Omental fat pad (tissue), 4 donors: ENCODE measurements at places on chromosomes 3 and 15.

DNA sequence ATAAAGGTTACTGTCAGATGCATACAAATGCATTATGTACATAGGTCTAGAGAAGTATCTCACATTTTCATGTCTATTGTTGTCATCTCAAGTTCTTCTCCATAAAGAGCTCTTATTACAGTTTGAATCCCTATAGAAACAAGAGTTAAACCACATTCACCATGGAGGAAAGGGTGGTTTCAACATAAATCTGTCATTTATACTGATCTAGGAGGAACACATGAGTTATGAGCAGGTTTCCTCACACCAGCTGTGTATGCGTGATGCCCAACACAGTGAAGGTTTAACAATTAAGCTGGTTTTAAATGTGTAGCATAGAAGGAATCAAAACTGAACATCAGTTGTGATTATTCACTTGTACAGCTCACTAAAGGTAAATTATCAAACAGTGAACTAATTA, 251.7 kb downstream of the KCNMB2 start:
- no peak for DNase-seq

DNA sequence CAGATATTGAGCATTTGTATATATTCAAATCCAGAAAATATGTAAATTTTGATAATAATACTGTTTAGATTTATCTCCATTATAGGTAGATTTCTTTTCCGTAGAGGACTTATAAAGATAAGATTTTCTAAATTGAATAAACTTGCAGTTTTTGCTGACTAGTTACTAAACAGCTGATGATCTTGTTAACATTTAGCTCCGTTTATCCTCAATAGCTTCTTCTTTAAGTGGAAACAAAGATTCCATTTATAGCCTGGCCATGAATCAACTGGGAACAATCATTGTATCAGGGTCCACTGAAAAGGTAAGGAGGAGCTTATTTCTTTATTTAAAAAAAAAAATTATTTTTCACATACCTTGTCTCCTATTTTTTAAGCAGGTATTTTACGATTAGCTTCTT, 16.7 kb downstream of the WDR48 start:
- DNase-seq = no peak

DNA sequence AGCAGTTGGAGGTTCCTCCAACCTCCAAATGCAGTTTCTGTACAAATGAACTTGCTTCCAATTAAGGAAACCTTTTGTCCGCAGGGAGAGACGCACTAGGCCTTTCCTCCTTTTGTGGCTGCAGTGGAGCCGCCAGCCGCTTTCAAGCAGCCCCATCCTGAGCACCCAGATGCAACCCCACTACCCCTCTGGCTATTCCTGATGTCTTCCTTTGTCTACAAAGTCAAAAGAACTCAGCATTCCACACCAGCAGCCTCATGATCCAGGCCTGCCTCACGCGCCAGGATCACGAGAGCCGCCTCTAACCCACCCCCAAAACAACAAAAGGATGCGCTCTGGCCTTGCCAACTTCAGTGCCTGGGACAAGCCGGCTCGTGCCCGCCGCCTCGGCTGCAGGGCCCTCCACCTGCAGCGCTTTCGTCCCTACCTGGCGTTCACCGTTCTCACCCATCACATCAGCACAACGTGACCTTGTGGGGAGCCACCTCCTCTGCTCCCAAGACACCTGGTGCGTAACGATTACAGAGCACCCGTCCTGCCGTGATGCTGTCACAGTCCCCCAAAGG, 48.2 kb upstream of the MUC4 start:
- DNase-seq = no peak

DNA sequence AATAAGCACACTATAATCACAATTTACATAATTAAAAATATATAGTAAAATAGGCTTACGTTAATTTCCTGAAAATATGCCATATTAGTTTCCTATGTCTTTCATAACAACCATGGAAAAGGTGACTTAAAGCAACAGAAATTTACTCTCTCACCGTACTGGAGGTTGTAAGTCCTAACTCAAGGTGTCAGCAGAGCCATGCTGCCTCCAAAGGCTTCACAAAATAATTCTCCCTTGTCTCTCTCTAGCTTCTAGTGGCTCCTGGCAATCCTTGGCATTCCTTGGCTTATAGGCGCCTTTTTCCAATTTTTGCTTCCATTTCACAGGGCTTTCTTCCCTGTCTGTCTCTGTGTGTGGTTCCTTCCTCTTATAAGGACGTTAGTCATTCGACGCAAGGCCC, 7.6 kb downstream of the SI start:
- DNase-seq = no peak

GRCh38 chr3:43784640-43785011, 93.9 kb downstream of the ABHD5 start:
- no peak for DNase-seq

GRCh38 chr3:124053871-124054270, 61.9 kb upstream of the ROPN1 start:
- no peak for DNase-seq

DNA sequence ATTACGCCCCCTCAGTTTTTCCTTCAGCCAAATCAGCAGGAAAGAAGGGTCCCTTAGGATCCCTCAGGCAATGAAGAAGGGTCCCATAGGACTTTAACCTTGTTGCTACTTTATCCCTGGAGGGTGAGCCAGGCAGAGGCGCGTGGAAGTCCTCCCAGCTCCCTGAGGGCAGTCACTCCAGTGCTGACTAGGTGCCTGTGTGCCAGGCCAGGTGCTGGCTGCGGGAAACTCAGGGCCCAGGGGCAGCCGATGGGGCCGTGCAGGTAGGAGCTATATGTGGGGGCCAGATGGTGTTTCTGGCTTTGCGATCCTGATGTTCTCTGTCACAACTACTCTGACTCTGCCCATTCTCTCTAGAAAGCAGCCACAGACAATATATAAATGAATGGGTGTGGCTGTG, 42.8 kb upstream of the IQSEC1 start:
- no peak for DNase-seq

DNA sequence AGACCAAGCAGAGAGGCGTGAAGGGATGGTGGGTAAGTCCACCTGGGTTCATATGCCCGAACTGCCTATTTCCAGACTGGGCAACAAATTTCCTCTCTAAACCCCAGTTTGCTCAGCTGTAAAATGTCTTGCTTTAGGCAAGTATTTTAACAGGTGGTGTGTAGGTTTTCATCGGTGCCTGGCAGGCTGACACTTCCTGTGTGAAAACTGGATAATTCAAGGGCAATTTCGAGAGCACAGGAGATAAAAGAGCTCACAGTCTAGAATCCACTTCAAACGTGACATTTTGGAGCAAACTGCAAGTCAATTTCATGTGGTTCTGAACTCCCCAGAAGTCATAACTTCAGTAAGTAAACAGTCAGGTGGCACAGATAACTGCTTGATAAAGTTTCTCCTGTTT, 112.2 kb downstream of the OXNAD1 start:
- no peak for DNase-seq

GRCh38 chr15:86988033-86988432, 908.4 kb downstream of the AGBL1 start:
- DNase-seq = no peak

DNA sequence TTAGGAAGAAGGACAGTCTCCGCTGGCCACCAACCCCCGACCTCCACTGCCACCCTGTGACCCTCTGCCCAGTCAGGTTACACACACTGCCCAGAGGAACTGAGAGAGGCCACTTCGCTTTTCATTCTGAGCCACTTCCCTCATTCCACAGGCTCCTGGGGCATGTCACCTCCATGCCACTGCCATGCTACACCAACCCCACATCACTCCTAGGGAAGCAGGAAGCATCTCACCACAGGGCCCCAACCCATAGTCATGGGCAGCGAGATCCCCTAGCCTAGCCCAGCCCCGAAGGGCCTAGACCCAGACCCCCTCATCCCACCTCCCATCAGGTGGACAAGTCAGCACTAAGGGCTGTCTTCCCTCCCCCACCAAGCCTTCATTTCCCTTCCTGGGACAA, 1.4 kb downstream of the PLCB2 start:
- DNase-seq = no peak

GRCh38 chr15:59555696-59556095, 55.9 kb upstream of the GCNT3 start:
- no peak for DNase-seq

GRCh38 chr3:160108362-160108761, 116.9 kb upstream of the C3orf80 start:
- no peak for DNase-seq

GRCh38 chr15:40334541-40334940, 6.2 kb downstream of the CCDC9B start:
- no peak for DNase-seq

DNA sequence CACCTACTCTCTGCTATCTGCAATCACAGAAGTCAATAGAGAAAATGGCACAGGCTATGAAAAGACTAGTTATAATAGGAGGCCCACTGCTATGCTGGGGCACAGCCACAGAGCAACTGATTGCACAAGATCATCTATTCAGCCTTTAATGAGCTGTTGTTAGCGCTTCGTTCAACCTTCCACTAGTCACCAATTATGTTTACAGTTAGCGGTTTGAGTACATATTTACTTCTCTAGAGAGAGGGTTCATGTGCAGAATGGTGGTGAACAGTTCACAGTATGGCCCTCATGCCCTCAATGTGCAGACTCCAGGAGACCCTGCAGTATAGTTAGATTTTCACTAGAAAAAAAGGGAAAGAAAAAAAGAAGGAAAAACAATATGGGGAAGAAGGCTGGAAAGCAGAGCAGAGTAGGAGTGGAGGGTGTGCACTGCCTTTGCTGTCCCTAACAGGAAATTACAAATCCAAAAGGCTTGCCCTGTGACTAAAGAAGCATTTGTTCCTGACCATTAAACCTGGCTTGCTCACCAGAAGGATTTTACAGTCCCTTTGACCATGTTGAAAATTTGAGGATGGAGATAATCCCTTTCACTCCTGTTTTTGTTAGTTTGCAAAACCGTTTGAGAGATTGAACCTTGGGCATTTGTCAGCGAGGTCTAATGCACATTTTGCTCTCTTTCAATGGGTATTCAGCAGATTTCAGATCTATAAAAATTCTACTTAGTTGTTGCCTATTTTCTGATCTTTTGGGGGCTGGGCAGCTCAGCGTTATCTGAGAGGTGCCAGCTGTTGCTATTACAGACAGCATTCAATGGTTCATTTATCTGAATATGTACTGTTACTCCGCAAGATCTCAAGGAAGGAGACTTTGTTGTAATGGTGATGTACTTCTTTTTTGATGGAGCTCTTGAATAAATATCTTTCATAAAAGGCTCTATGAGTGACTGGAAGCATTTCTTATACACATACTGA, 296.1 kb downstream of the LSAMP start:
- DNase-seq = no peak

DNA sequence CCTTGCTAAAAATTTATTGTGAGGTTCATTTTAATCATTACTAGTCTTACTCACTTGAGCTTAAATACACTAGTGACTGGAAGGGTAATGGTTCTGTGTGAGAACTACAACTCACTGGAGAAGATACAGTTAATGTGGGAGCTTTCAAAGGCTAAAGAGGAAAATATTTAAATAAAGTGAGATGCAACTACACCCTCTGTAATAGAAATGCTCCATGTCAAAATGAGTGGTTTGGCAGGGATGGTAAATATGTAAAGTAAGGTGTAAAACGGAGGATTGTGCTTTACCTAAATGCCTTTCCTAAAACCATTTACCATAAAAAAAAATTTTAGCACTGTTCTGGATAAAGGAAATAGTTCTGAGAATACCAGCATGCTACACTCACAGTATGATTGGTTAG, 15.3 kb downstream of the LRRC57 start:
- no peak for DNase-seq

- no peak for DNase-seq
These were observed 567.2 kb upstream of the TBL1XR1 start for GRCh38 chr3:177764377-177764912.

DNA sequence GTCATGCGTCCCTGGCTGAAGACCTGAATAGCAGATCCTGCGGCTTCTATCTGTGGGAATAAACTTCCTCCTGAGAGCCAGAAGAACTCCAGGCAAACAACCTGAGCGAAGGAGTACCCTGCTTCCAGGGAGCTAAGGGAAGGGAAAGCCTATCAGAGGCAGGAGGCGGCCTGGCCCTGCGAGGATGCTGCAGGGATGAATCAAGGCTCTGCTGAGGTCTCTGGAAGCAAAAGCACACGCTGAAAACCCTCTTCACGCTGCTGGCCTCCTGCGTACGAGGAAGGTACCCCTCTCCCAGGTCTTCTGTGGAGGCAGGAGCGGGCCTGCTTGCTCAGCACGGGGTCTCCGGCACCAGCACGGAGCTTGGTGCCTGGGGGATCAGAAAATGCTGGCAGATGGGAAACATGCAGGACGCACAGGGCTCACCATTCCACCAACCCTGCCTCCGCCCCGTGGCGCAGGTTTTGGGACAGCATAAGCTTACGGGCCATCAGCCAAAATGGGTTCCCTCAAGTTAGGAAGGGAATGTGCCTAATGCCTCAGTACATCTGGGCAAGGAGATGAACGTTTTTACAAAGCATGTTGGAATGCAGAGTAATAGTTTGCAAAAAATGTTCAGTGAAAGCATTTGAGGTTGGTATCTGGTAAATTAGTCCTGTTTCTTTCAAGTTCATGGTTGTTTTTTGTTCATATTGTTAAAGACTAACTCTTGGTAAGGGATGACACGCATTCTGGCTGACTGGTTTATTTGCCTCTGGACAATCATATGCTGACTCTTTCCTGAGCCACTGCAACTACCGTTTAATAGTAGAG, 72.3 kb downstream of the CHSY1 start:
- DNase-seq = no peak

- no peak for DNase-seq
These were observed 296.7 kb upstream of the LYSMD4 start for GRCh38 chr15:100029868-100030479.

- DNase-seq = no peak
These were observed 10.4 kb downstream of the GOLM2 start for GRCh38 chr15:44298878-44299277.

DNA sequence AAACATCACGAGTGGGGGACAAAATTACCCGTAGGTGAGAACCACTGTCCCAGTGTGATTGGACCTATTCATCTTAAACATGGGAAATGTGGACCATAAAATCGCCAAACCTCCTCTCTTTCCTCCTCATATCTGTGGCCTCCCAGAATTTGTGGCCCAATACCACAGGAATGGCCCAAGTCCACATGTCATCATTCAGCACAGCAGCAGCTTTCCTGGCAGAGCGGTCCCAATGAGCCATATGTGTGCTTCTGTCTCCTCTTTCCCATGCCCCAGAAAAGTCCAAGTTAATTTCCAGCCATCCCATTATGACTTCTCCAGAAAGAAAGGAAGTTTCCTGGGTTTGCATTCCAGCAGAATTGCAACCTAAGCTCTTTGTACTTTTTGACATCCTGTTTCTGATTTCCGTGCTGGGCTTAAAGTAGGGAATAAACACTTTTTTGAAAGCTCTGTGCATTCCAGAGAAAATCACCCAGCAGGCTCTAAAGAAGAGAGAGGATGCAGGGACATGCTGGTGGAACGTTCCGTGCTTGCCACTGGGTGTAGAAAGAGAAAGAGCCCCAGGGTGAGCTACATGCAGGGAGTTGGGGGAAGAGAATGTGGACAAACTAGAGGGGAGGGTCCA, 259.4 kb upstream of the PROK2 start:
- DNase-seq = no peak

DNA sequence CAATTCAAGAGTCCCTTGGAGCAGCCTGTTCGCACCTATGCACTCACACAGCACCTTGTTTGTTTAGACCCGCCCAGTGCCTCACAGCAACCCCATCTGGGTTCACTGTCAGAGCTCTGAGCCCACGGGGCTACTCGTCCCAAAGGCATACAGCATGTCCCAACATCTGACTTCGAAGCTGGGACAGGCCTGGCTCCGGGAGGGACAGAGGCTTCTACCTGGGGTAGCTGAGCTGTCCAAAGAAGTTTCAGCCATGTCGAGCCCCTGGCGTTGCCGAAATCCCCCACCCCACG, 28.6 kb upstream of the CYP11A1 start:
- DNase-seq = no peak
